Epithelial cell of umbilical artery (primary cell): ENCODE measurements at places on chromosomes 5 and 9. TPM values are rescaled to one million over a fixed set of nuclear protein-coding genes. Genes with fewer than 3 reads are reported as not detected.

ENTREP1 gene
- total RNA-seq: 1.6 and 3.0 TPM in 2 replicates

ABCA1 gene
- 16.2 and 24.3 TPM in 2 replicates for total RNA-seq

SPATA31D4 gene
- not detected in 2 replicates for total RNA-seq

TMEM252 gene
- total RNA-seq: not detected in 2 replicates

CFAP157 gene
- total RNA-seq: not detected in 2 replicates

PCDHGB4 gene
- total RNA-seq: 4.9 and 10.1 TPM in 2 replicates

SARDH gene
- 0.65 and 0.91 TPM in 2 replicates for total RNA-seq

ANKRD20A1 gene
- 0.32 and 1.4 TPM in 2 replicates for total RNA-seq

KIF20A gene
- total RNA-seq: 52.6 and 77.2 TPM in 2 replicates

MTAP gene
- total RNA-seq: 32.5 and 42.1 TPM in 2 replicates

FBP2 gene
- total RNA-seq: not detected in 2 replicates

CCL27 gene
- not detected in 2 replicates for total RNA-seq

GARNL3 gene
- total RNA-seq: 2.6 and 5.3 TPM in 2 replicates

PCDHAC1 gene
- under 0.01 TPM in 1 of 2 replicates, not detected in the other for total RNA-seq

GRXCR2 gene
- total RNA-seq: not detected in 2 replicates

TRPM3 gene
- total RNA-seq: 0.46 and 1.6 TPM in 2 replicates

DMRTA1 gene
- 0.30 and 0.32 TPM in 2 replicates for total RNA-seq

CERT1 gene
- total RNA-seq: 13.3 and 14.6 TPM in 2 replicates

RPS14 gene
- total RNA-seq: 3,653 and 4,782 TPM in 2 replicates

SAXO1 gene
- not detected in 2 replicates for total RNA-seq

DOCK2 gene
- 0.65 and 0.91 TPM in 2 replicates for total RNA-seq

TAF11L10 gene
- total RNA-seq: not detected in 2 replicates

CEP78 gene
- 23.7 and 29.9 TPM in 2 replicates for total RNA-seq

SAPCD2 gene
- 15.3 and 19.3 TPM in 2 replicates for total RNA-seq

GPX8 gene
- total RNA-seq: 78.9 and 89.7 TPM in 2 replicates

GBGT1 gene
- 11.1 and 13.6 TPM in 2 replicates for total RNA-seq

DNAJC21 gene
- 28.3 and 42.9 TPM in 2 replicates for total RNA-seq

ST8SIA4 gene
- 8.7 and 10.1 TPM in 2 replicates for total RNA-seq

RRAGA gene
- 31.8 and 32.8 TPM in 2 replicates for total RNA-seq
